Brain (organoid and tissue), 16 donors: ENCODE measurements at places on chromosomes 13 and 19.

DNA sequence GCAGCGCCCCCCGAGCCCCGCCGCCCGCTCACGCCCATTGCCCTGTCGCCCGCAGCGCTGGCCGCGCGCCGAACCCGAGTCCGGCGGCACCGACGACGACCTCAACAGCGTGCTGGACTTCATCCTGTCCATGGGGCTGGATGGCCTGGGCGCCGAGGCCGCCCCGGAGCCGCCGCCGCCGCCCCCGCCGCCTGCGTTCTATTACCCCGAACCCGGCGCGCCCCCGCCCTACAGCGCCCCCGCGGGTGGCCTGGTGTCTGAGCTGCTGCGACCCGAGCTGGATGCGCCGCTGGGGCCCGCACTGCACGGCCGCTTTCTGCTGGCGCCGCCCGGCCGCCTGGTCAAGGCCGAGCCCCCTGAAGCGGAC is 518 bp downstream of the KLF2 start:
- DNase-seq: no peak

- DNase-seq: peak; percentile 40
These were observed 117.7 kb upstream of the CACNA1A start for GRCh38 chr19:13623716-13624710.

GRCh38 chr19:13441810-13442512 is 64.3 kb downstream of the CACNA1A start:
- peak; percentile 29 for DNase-seq

DNA sequence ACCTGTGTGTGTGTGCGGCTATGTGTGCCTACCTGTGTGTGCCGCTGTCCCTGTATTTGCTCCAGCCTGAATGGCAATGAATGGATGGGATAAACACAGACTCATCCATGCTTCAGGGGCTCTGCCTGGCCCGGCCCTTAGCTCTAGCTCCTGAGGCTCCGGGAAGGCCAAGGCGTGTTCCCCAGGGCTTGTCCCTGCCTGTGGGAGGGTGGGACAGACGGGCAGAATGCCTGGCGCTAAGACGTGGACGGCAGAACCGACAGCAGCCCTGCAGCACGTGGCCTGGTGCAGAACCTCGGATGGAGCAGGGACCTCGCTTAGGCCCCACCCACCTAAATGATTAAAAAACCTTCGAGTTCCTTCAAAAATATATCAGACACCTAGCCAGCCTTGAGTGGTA is 57.8 kb upstream of the C13orf46 start:
- DNase-seq: no peak

DNA sequence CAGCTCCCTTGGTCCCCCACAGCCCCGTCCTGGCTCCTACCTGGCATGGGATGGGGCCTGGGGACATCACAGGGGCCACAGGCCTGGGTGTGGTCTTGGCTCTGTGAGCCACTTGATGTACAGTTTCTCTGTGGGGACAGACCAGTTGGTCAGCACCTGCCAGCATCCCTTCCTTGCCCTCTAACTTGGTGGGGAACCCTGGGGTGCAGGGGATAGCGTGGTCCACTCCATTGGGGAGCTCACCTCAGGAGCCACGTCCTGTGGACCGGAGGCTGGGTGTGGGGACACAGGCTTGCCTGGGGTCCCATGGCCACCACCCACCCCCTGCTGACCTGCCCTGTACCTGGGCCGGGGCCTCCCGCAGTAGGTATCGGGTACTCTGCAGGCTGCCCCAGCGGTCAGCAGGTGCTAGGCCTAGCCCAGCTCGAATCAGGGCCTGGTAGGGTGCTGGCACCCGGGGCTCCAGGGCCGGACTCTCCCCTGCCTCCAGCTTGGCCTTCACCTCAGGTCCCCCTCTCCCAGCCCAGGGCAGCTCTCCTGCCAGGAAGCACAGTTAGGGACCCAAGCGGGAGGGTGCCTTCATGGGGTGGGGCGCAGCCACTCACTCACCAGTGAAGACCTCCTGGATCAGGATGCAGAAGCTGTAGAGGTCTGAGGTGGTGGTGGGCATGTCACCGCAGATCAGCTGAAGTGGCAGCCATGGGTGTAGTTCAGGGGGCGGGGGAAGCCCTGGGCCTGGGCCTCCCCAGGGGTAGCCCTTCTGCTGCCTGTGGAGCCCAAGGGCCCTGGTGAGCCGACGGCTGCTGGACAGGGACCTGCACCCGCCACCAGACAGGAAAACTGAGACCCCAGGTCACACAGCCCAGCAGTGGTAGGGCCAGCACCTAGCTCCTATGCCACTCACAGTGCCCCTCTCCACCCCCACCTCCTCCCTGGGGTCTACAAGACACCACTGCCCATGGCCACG is 14.9 kb downstream of the ARHGAP33 start:
- DNase-seq: no peak

DNA sequence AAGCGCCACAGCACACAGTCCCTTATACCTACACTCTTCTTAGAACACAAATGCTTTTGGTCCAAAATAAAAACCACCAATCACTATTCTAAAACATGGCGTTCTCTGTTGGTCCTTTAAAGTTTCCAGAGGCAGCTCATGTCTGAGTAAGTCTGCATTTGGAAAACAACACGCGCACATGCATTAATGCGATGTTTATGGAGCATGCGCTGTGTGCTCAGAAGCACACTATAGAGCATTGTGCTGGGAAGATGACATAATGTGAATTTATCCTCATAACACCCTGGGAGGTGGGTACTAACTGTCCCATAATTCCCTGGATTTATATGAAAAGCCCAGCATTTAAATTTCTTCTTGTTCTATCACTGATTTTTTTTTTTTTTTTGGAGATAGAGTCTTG is 10.7 kb downstream of the ZNF682 start:
- no peak for DNase-seq

DNA sequence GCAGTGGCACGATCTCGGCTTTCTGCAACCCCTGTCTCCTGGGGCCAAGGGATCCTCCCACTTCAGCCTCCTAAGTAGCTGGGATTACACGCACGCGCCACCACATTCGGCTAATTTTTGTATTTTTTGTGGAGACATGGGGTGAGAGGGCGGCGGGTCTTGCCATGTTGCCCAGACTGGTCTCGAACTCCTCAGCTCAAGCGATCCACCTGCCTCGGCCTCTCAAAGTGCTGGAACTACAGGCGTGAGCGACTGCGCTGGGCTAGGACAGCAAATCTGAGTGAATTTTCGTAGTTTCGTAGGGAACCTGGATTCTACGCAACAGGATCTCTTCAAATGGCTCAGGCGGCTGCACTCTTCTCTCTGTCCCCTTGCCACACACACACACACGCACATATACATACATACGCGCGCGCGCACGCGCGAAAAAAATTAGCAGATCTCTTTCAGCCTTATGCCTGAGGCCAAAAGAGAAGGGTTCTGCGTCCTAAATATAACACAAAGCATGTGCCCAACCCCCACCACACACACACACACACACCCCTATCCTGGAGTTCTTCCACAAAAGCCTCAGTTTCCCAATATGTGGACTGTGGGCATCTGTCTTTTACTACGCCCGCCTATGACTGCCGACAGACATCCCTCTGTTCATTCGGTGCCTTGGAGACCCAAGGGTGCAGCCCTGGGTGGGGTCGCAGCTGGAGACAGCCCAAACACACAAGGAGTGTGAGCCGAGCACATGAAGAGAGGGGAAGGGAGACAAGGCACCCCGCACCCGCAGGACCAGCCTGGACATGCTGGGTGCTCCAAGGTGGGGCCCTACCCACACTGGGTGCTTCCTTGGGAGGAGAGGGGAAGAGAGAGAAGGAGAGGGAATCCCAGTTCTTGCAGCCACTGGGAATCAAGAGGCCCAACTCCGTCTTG is 616 bp downstream of the PINLYP start:
- no peak for DNase-seq

DNA sequence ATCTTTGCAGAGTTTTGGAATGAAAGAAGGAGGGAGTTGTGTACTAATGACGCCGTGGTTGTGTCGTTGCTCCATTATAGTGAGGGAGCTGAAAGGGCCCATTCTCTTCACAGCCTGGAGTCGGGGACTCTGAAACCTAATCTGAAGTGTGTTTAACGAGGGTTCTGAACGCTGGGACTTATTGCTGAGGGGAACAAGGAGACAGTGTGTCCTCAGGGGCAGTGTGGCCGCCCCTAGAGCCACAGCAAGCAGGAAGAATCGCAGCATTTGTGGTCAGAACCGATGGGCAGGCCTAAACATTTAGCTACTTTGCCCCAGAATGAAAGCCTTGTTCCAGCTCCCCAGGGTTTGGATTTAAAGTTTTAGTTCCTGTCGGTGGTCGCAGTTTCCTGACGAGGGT is 156.4 kb upstream of the RNF113B start:
- peak; percentile 49 for DNase-seq

DNA sequence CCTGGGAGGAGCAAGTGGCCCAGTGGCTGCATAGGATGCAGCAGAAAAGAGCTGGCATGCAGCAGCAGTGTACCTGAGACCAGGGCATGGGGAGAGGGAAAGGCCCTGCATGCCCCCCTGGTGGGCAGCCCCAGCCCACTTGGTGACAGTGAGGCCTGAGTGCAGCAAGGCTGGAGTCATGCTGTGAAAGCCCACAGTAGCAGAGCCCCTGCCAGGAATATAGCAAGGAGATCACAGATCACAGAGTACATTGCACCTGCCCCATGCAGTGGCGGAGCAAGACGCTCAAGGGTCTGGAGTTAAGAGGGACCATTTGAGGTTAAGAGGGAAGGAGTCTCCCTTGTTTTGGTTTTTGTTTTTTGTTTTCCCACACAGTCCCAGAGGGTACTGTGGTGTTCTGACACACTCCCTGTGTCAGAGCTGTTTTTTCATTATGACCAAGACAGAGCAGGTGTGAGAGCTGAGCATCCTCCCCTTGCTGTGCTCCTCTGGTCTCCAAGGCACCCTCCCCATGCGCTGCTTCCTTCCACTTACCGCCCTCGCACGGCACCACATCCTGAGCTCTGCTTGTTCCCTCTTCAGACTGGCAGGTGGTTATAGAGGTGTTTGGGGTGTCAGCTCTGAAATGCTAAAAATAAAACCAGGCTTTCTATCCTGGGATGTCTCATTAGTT is 85.0 kb upstream of the UBL3 start:
- DNase-seq: no peak

GRCh38 chr19:12789904-12790619 is 1.2 kb upstream of the JUNB start:
- DNase-seq: peak; percentile 91

- no peak for DNase-seq
These were observed 120.1 kb upstream of the VSTM2B start for GRCh38 chr19:29405728-29405995.

GRCh38 chr19:1651568-1652291 is 685 bp downstream of the TCF3 start:
- no peak for DNase-seq

DNA sequence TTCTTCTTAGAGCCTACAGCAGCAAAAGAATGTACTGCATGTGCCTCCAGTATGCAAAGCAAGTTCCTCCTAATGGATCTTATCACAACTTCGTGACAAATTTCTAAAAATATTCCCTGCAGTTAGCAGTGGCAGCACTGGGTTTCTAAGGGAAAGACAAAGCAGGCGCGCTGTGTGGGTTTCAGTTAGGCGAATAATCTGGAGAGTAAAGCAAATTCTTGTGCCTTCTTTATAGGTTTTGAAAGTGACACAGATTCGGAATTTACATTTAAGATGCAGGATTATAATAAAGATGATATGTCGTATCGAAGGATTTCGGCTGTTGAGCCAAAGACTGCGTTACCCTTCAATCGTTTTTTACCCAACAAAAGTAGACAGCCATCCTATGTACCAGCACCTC is 167.9 kb downstream of the LMO7 start:
- DNase-seq: no peak

DNA sequence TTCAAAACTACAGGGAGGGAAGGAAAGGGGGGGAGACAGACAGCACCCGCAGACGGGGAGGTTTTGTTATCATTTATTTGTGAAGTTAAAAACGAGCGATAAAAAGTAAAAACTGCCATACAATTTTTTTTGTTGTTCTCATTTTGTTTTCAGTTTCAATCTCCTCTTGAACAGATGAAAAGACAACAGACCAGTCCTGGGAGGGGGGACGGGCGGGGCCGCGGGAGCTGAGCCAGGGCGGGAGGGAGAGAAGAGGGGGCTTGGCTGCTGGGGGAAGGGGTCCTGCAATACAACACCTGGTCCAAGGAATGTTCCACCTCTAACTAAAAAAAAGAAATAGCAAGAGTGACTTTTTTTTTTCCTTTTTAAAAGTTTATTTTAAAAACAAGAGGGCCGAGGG is 11.3 kb downstream of the KHSRP start:
- no peak for DNase-seq

DNA sequence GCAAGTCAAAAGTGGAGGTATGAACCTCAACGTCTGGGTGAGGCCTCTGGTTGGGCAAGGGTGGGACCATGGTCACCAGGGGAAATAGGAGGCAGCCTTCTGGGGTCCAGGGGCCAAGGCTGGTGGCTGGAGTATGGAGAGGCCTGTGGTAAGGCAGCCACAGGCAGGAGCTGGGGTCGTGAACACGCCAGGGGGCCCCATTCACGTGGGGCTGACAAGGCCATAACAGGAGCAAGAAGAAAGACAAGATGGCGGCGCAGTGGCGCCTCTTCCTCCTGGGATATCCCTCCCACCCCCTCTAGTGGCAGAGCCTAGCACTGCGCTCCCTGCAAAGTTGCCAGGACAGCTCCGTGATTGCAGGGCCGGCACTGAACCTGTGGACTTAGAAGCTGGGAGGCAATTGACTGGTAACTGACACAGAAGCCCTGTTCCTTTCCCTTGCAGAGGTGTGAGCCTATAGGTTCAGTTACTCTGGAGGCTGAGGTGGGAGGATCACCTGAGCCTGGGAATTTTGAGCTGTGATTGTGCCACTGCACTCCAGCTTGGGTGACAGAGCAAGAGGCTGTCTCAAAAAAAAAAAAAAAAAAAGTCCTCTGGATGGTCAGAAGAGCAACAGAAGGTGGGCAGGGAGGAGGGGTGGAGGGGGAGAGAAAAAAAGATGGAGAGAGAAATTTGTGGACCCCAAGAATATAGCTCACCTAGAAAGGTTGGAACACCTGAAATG is 19.7 kb upstream of the EDDM13 start:
- peak; percentile 69 for DNase-seq

GRCh38 chr13:24185591-24186232 is 25.2 kb downstream of the SPATA13 start:
- no peak for DNase-seq

GRCh38 chr13:81017513-81018152 is 676.7 kb upstream of the SPRY2 start:
- DNase-seq: peak; percentile 81

DNA sequence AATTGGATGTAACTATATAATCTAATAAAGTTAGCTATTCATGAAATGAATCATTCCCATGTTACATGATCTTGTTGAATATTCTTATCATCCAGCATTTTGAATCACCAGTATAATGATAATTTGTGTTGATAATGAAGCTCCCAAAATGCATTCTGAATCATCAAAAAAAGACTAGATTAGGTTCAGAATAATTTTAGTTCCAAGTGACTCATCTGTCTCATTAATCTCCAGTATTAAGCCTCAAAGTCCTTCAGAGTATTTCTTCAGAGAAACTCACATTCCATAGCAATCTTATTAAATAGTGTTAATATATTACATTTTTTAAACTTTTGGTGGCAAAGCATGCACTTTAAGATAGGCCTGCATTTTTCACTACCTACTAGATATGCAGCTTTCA is 207.5 kb downstream of the SLITRK5 start:
- no peak for DNase-seq
